ENCODE measurements at places on chromosomes 1 and 21.
A peak's percentile ranks its signal among the peaks of the same experiment; 100 is the strongest.

GRCh38 chr1:166479052-166479631 is 312.3 kb upstream of the FAM78B start:
- DNase-seq, result peak; percentile 5

DNA sequence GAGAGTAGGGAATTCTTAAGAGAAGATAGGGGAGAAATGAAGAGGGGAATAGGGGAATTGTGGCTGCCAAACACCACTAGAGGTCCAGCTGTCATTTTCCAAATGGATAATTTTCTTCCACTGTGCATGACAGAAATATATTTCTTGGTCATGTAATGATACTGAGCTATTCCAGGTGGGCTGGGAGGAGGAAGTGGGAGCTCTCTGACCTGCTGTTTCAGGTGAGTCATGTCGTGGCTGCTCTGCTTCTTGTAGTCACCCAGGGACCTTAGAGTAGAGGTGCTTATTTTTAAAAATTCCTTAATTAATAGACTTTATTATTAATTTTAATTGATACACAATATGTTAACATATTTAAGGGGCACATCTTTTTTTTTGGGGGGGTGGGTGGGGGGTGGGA is 11.9 kb downstream of the PDE4B start:
- no peak for DNase-seq

DNA sequence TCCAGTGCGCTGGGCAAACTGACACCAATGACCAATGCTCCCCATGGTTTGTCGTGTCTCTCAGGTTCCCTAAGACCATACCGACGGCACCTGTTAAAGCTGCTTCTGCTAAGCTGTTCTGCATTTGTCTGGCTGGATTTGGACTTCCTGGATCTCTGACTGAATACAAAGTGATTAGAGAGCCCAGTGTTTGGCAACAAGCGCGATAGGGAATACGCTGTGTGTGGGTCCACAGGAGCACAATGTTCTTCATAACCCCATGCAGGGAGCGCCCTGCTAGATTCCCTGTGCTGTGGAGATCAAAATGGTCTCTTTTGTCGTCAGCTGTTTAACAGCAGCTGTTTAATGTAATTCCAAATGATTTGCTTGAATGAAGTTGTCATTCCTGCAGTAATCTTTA is 26.0 kb upstream of the ESRRG start:
- no peak for DNase-seq

DNA sequence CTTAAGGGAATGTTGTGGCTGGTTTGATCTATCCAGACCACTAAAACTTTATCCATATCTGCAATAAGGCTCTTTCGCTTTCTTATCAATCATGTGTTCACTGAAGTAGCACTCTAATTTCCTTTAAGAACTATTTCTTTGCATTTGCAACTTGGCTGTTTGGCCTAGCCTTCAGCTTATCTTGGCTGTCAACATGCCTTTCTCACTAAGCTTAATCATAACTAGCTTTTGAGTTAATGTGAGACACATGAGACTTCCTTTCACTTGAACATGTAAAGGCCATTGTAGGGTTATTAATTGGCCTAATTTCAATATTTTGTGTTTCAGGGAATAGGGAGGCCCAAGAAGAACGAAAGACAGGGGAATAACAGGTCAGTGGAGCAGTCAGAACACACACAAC is 124.7 kb downstream of the TNFSF18 start:
- DNase-seq, result no peak

DNA sequence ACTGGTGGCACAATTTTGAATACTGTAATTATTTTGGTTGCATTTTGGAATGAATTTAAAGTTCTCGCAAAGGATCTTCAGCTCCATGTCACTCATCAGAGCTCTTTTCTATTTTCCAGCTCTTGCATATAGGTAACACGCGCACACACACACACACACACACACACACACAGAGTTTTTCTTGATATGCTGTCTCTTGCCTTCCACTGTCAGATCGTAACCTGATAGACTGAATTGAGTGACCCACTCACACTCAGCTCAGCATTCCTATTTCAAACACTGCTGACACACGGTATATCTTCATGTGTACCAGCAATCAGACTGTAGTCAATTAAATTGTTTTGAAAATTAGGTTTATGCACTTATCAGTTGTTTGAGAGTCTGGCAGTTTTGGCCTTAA is 214.1 kb downstream of the PBX1 start:
- DNase-seq, result no peak

- DNase-seq, result peak; percentile 49
Measured at GRCh38 chr1:92882819-92883218, 51.0 kb downstream of the RPL5 start.

GRCh38 chr1:31371121-31371959 is 1.5 kb downstream of the FABP3 start:
- no peak for DNase-seq

- DNase-seq, result no peak
Measured at GRCh38 chr1:152577168-152577567, 3.1 kb downstream of the LCE3D start.

GRCh38 chr1:204003536-204003935 is 69.4 kb upstream of the SOX13 start:
- DNase-seq, result no peak

- no peak for DNase-seq
Measured at GRCh38 chr1:19872190-19872589, 10.0 kb upstream of the OTUD3 start.

- no peak for DNase-seq
Measured at GRCh38 chr1:85490270-85490985, 25.5 kb upstream of the DDAH1 start.

- no peak for DNase-seq
Measured at GRCh38 chr1:189682591-189682990, 795.1 kb downstream of the BRINP3 start.

DNA sequence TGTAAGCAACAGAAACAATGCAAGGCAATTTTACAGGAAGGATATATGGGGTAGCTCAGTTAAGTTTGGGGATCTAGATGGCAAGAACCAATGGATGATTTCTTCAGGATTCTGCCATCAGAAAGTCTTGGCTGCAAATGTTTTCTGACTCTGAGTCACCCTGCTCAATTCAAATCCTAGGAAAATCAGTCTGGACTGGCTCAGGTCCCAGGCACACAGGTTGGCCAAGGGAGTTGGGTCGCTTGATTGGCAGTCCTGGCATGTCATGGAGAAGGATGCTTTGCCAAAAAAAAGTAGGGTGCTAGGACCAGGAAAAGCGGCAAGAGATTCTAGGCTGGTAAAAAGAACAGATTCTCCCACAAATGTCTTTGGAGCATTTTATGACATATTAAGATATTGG is 28.9 kb upstream of the S1PR1 start:
- no peak for DNase-seq

GRCh38 chr1:7278827-7279765 is 492.0 kb upstream of the VAMP3 start:
- DNase-seq, result no peak

DNA sequence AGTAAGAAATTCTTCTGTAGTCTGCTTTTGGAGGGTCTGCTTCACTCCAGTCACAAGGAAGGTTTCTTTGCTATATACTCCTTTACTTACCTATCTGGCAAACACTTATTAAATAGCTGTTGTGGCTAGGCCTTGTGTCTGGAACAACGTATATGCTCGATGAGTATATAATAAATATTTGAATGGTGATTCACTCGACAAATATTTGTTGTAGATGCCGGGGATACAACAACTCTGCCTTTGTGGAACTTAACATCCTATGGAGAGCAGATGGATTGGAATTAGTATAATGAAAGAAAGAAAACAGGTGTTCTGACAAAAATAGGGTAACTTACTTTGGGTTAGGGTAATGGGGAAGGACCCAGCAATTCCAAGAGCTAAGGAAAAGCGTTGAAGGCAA is 31.1 kb downstream of the KPNA6 start:
- DNase-seq, result no peak

- DNase-seq, result no peak
Measured at GRCh38 chr1:66360285-66360724, 173.6 kb upstream of the SGIP1 start.

GRCh38 chr1:41046347-41046775 is 24.8 kb upstream of the SLFNL1 start:
- DNase-seq, result no peak

DNA sequence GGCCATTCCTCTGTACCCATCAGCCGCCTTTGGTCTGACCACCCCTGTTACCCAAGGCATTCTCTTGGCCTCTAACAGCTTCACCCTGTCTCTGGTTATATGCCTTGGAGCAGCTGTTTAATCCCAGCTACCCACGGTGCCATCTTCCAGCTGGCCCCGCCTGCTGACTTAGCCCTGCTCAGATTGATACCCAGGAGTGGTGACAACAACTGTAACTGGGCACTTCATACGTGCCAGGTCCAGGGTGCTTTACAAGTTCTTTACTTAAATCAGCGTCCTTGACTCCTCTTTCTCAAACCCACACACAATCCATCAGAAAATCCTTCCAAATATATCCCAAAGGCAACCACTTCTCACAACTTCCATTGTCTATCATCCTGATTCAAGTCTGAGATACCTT is 37.2 kb upstream of the HMGB4 start:
- DNase-seq, result no peak

DNA sequence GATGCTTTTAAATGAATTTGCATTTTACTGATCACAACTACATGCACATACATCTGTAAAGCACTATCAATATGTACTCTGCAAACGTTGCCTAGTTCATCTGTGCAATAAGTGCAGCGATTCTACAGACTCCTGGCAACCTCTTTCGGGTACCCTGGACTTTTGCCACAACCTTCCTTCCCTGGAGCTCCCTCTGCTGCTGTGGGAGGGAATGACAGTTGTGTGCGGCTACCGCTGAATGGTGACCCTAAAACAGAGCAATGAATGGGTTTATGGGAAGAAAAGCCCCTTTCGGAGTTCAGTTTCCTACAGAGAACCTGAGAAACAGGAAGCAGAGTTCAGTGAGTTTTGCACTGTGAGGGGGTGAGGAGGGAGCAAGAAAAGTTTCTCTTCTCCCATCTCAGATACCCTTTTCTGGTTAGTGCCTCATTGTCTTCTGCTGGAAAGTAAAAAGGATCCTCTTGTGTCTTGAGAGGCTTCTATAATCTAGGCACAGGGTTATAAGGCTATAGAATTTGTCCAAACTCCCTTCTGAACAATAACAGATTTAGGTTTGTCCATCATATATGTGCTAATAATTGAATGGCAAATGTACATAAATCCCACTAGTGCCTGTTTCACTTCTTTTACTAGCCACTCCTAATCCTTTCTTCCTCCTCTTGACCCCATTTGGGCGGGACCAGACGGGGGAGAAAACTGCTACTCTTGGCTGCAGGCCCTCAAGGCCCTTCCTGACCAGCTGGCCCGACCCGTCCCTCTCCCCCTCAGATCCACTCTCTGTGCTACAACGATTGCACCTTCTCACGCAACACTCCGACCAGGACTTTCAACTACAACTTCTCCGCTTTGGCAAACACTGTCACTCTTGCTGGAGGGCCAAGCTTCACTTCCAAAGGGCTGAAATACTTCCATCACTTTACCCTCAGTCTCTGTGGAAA is 19.8 kb upstream of the SARS1 start:
- DNase-seq, result peak; percentile 32

- DNase-seq, result no peak
Measured at GRCh38 chr21:33522953-33523349, 19.0 kb downstream of the GART start.

- no peak for DNase-seq
Measured at GRCh38 chr1:214475331-214475730, 76.1 kb downstream of the PTPN14 start.

DNA sequence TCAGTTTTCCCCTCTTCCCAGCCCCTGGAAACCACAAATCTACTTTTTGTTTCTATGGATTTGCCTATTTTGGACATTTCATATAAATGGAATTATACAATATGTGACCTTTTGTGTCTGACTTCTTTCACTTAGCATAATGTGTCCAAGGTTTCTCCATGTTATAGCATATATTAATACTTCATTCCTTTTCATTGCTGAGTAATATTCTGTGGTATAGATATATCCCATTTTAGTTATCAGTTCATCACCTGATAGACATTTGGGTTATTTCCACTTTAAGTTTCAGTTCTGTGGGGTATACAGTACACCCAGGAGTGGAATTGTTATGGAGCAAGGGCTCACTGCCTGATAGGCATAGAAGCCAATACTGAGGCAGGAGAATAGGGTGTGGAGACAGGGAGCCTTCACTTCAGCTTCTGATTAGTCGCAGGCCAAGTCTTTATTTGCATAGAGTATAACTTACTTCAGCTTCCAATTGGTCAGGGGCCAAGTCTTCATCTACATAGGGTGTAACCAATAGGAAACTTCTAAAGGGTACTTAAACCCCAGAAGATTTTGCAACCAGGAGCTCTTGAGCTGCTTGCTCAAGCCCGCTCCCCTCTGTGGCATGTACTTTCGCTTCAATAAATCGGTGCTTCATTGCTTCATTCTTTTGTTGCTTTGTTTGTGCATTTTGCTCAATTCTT is 8.3 kb upstream of the NVL start:
- no peak for DNase-seq

DNA sequence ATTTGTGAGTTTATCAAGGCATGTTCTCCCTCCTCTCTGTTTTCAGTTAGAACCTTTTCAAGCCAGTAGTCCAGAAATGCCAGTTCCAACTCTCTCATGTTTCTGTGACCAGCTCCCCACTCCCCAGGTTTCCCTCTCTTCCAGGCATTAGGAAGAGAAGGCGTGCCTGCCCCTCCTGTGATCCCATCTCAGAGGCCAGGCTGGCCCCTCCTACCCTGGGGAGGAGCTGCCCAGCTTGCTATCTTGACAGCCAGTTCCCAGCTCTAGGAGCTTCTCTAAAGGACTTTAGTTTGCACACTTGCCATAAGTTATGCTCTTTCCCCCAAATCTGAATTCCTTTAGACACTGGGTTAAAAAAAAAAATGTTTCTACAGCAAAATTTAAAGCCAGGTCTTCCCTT is 8.9 kb downstream of the HYI start:
- DNase-seq, result no peak

DNA sequence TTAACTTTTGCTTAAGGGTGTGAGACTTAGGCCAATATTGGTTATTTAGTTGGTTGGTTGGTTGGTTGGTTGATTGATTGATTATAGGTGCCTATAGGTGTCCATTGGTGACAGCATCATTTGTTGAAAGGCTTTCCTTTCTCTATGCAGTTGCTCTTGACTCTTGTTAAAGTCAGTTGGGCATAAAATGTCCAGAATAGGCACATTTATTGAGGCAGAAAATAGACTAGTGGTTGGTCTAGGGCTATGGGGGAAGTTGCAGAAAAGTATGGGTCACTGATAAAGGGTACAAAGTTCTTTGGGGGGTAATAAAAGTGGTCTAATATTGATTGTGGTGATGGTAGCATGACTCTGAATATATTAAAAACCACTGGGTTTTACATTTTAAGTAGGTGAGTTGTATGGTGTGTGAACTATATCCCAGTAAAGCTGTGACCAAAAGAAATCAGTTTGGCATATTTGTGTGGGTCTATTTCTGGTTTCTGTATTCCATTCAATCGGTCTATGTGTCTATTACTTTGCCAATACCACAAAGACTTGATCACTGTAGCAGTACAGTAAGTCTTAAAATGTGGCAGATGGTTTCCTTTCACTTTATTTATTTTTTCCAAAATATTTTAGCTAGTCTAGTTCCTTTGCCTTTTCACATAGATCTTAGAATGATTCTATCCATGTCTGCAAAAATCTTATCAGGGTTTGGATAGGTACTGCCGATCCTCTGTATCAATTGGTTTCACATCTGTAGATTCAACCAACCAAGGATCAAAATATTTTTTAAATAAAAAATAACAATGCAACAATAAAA is 63.0 kb downstream of the ATP1A1 start:
- no peak for DNase-seq
